ENCODE measurements at places on chromosomes 6 and 20. TPM values are rescaled to one million over a fixed set of nuclear protein-coding genes. Genes with fewer than 3 reads are reported as not detected.

Gene CNBD2
- 1.6 TPM for total RNA-seq

Gene CD83
- total RNA-seq: 0.92 TPM

Gene KIF25
- not detected for total RNA-seq

Gene SOX18
- not detected for total RNA-seq

Gene FRK
- total RNA-seq: 1.9 TPM

Gene PAQR8
- 2.1 TPM for total RNA-seq

Gene TSPO2
- total RNA-seq: not detected

Gene IL20RA
- total RNA-seq: 0.55 TPM

Gene BEND6
- 12.8 TPM for total RNA-seq

Gene MYLK4
- 0.57 TPM for total RNA-seq

Gene SLC35D3
- not detected for total RNA-seq

Gene MDFI
- total RNA-seq: 0.55 TPM

Gene L3MBTL3
- total RNA-seq: 7.1 TPM

Gene COL19A1
- 0.28 TPM for total RNA-seq

Gene SOBP
- 5.3 TPM for total RNA-seq

Gene CST7
- total RNA-seq: not detected

Gene RFX6
- total RNA-seq: not detected

Gene TRIM40
- total RNA-seq: not detected

Gene GSTA1
- not detected for total RNA-seq

Gene SUPT3H
- 12.8 TPM for total RNA-seq

Gene PAK5
- not detected for total RNA-seq

Gene C6orf132
- 0.71 TPM for total RNA-seq

Gene PTCRA
- total RNA-seq: not detected

Gene LZTS3
- 4.9 TPM for total RNA-seq

Gene E2F1
- total RNA-seq: 1.5 TPM

Gene DDO
- total RNA-seq: 1.3 TPM

Gene GJE1
- total RNA-seq: not detected

Gene ULBP3
- total RNA-seq: 12.1 TPM

Gene OLIG3
- total RNA-seq: not detected

Gene ZSCAN31
- total RNA-seq: 7.8 TPM

Gene BMP7
- not detected for total RNA-seq

Gene SYCP2L
- total RNA-seq: 0.09 TPM

Gene TRIM15
- not detected for total RNA-seq

Gene ENPP4
- total RNA-seq: 2.8 TPM

Gene SLC44A4
- not detected for total RNA-seq

Gene COL21A1
- 6.7 TPM for total RNA-seq

Gene ZNFX1
- 28.1 TPM for total RNA-seq

Gene MAS1
- 0.09 TPM for total RNA-seq

Gene WFDC12
- not detected for total RNA-seq

Gene ERVFRD-1
- not detected for total RNA-seq

Gene PSORS1C2
- not detected for total RNA-seq

Gene PSMA7
- 342 TPM for total RNA-seq

All from smooth muscle cell of bladder (primary cell).